ENCODE measurements at places on chromosomes 3 and 15.

DNA sequence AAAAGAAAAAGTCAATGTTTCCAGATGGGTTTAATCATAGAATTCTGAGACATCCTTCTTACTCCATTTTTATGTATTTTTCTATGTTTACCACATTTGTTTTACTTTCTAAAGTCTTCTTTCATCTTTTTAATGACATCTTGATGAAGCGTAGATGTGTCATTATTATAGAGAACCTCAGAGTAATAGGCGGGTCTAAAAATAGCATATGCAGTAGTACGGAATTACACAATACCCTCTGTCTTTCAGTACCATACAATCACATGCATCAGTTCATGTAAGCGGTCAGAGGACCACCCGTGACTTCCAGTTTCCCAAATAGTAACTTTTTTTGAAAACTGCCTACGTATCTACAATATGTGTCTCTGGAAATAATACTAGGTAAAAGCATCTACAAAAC, 224.0 kb downstream of the PLOD2 start:
- DNase-seq, result no peak

- no peak for DNase-seq
Observed at GRCh38 chr3:188051801-188052168, 102.2 kb upstream of the LPP start.

GRCh38 chr15:39914977-39915376, 5.1 kb downstream of the GPR176 start:
- no peak for DNase-seq

GRCh38 chr3:150875548-150875947, 29.7 kb downstream of the MINDY4B start:
- no peak for DNase-seq

DNA sequence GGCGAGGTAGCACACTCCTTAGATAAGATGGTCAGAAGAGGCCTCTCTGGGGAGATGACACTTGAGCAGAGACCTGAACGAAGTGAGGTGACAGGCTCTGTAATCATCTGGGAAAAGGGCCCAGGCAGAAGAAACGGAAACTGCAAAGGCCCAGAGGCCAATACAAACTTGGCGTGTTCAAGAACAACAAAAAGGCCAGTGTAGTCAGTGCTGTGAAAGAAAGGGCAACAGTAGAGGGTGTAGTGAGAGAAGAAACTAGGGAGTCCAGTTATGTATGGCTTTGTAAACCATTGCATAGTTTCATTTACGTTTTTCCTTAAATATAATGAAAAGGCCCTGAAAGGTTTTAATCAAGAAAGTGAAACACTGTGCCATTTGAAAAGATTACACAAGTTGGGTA, 31.8 kb downstream of the PLD1 start:
- no peak for DNase-seq

DNA sequence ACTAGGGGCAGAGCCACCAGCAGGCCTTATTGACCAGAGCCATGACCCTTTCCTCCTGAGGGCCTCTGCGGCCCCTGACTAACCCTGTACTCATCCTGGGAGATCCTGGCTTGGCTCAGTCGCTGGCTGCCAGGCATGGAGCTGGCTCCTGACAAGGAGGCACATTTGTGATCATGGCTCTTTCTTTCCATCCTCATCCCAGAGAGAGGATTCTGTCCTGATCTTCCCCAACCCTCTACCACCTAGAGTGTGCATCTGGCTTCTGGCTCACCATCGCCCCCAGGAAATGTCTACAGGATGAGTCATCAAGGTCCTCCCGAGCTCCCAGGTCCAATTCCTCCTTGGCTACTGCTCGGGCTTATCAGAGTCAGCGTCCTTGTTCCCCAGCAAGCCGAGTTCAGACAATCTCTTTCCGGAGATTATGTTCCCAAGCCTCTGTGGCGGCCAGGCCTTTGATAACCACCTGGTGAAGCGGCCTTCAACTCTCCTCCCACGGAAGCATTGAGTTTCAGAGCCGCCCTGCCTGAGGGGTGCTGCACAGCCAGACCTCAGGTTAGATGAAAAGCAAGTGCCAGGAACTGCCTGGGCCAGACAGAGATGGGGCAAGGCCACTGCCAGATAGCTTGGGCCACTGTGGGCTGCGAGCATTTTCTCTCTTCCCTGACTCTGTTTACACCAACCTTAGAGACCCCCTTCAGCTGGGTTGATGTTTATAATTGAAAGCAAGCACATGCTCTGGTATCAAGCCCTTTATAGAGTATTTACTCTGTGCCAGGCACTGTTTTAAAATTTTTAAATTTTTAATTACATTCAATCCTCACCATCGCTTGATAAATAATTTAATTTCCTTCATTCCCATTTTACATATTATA, 44.3 kb upstream of the MRPS22 start:
- DNase-seq, result no peak

DNA sequence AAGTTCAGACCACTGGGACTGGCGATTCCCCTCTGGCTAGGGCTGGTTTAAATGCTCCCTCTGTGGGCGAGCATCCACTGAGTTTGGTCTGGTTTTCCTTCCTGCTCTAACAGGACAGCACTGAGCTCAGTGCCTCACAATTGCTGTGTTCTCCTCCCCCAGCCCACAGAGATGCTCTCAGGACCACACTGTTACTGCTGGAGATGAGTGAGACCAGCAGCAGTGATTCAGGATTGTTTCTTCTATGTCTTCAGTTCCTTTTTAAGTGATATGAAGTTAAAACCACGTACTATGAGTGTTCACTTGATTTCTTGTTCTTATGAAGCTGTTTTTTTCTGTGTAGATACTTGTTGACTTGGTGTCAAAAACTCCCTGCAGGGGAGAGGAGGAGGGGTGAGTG, 180.4 kb upstream of the COL8A1 start:
- DNase-seq, result no peak
